NCI-H1092 (cell line): ENCODE measurements at places on chromosomes 7 and 10.

DNA sequence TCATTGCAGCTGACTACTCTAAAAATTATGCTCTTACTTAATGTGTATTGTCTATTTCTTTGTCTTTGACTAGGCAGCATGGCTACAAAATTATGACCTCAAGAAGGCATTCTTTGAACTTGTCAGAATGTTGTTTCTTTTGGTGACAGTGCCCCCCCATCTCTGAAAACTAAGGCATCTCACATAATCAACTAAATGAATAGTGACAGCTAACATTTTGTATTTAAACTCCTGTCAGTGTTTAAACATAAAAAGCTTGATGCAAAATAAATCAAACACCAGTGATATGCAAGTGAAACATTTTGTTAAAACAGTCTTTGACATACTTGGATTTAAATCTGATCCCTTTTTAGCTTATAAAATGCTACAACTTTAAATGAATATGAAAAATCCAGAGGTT lies 233.5 kb downstream of the FOXP2 start:
- DNase-seq = no peak

DNA sequence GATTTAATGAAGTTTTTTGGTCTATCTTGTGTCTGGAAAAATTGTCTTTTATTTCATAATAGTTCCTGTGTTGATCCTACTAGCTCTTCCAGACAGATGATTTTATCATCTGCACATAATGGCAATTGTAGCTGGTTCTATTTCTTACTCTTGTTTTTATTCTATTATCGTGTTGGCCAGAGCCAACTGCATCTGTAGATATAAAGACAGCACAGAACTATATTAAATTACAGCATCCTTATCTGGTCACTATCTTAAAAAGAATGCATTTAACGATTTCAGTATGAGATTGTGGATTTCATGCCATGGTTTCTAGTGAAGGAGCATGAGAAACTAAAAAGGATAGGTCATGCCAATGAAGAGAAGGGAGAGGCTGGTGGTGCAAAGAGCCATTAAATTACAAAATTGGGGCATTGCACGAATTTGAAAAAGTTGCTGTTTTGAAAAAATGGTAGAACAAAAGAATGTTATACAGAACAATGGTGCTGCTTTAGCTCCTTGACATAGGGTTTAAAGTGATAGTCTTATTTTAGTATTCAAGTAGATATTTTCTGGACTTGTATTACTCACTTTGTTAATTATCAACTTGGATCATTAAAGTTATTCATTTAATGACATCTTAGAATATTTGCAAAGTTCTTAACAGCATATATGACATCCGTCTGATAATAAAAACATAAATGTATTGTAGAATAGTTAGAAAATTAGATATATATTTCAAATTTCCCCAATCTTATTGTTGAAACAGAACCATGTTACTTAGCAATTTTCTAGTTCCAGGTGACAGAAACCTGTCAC lies 1250.3 kb downstream of the REEP3 start:
- no peak for DNase-seq

DNA sequence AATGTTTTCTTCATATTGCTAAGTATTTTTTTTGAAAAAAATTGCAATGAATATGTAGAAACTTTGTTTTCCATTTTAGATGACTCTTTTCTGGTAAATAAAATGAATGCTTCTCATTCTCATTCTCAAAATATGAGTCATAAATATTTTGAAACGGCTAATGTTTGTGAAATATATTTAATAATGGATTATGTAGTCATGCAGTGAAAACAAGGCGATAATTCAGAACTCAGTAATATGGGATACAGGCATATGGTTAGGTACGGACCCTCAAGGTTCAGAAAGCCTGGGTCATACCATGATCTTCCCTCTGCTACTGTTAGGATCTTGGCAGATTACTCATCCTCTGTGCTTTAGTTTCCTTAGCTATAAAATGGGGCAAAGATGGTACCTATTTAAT lies 46.2 kb upstream of the SLC39A12 start:
- no peak for DNase-seq

- DNase-seq = no peak
Measured at GRCh38 chr7:1505731-1506550, 1.8 kb upstream of the INTS1 start.

DNA sequence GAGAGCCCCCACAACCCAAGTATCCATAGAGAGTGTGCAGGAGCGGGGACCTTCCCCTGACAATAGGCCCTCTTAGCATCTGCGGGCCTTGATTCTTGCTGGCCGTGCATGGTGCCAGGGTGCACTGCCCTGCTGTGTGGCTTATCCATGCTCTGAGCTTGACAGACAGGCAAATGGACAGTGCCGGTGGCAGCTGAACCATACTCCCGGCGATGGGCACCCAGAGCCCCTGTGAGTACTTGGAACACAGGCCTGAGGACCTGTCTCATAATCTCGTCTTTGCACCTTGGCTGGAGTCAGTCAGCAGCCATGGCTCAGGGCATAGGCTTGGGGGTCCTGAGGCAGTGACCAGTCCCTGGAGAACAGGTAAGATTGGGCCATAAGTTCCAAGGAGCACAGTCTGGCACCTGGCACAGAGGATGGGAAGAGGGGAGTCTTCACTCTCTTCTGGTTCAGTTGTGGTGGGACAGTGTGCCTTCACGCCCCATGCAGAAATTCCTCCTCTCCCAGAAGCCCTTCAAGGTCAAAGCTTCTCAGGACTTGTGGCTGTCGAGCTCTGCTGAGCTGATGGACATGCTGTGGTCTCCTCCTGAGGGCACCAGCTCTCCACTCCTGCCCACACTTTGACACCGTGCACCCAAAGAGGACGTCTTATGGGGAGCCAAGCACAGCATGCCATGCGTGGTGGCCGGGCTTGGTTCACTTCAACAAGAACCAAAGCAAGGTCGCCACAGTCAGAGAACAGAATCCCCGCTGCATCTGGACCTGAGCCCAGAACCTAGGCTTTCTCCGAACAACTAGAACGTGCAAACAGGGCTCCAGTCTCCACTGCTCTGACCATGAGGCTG lies 59.4 kb upstream of the CAMK2B start:
- DNase-seq = no peak

- DNase-seq = no peak
Measured at GRCh38 chr10:78371136-78371535, 337.5 kb downstream of the RPS24 start.

DNA sequence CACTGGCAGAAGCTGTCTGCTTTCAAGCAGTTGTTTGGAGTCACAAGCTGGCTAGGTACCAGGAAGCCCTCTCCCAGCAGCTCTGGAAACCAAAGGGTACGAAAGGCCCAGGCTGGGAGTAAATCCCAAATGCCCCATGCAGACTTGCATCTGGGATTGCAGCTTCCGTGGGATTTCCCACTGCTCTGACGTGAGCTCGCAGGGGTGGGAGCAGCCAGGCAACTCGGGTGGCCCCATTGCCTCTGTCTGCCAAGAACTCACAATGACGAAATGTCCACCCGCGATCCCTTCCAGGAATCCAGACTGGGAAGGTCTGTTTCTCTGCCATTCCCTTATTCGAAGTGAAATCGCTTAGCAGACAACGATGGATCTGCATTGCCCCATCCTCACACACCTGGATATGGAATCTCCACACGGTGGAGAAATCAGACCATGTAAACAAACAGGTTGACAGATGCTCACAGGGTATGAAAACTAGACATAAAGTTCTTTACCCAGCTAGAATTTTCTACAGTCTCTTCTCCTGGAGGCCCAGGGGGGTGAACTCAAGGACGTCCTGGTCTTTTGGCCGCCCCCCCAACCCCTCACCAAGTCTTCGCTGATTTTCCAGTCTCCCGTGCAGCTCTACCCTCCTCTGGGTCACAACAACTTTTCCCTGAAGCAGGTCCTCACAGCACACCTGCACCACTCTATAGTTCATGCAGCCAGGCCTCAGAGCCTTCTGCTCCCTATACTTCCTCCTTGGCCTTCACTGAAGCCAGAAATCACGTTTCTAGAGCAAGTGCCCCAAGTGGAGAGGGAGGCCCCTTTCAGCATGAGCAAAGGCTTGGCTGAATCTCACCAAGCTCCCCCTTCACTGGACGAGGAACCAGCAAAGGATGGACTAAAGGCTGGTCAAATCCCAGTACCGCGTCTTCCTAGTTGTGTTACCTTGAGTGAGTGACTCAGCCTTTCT lies 20.0 kb downstream of the SH3PXD2A start:
- no peak for DNase-seq

DNA sequence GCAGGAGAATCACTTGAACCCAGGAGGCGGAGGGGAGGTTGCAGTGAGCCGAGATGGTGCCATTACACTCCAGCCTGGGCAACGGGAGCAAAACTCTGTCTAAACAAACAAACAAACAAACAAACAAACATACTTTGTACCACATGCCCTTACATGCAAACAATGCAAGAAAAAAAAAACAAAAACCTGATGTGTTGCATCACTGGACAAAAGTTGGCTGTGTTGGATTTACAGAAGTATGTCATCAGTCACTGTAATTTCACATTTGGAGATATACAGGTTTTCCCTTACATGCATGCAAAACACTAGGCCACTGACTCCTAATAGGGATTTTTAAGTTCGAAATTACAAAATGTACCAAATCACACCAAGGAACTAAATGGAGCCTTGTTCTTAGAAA lies 138.5 kb downstream of the SRPK2 start:
- no peak for DNase-seq

- DNase-seq = no peak
Measured at GRCh38 chr10:48603421-48604038, 1.3 kb downstream of the ARHGAP22 start.

GRCh38 chr10:110273474-110273873 lies 31.2 kb downstream of the SMNDC1 start:
- no peak for DNase-seq

DNA sequence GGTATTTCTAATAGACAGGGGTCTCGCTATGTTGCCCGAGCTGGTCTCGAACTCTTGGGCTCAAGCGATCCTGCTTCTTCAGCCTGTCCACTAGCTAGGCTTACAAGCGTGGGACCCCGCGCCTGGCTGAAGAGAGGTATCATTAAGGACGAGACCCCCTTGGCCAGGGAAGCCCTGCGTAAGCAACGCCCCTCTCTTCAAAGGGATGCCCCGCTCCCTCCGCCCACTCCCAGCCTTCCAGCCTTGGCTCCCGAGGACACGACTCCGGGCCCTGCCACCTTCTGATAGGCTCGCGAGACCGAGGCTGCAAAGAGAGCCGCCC lies 220 bp upstream of the ZKSCAN5 start:
- peak; percentile 99 for DNase-seq

DNA sequence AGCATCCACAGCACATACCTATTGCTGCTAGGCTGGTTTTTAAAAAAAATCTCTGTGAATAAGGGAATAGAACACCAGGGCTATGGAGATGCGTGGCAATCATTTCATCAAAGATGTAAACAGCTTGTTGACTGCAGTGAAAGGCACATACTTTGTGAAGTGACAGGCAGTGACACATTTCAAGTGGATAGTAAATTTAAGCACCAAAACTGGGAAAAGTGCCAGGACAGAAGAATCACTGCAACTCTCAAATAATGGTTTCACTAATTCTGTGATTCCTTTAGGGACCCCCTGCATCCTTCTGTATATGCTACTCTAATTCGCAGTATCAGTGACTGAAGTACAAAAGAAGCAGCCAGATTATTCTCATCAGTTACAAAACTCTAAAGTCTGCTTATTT lies 145.2 kb upstream of the KLF14 start:
- DNase-seq = no peak

DNA sequence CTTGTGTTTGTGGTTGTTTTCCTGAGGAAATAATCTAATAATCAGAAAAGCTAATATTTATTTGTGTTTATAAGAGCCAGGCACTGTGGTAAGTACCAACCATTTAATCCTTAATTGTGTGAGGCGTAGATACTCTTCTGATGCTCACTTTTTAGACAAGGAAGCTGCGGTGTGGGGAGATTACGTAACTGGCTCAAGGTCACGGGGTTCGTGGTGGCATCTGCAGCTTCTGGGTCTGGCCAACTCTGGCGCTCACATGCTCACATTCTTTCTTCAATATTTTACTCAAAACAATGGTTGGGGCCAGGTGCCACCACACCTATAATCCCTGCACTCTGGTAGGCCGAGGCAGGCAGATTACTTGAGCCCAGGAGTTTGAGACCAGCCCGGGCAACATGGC lies 77.6 kb downstream of the RALA start:
- no peak for DNase-seq

- no peak for DNase-seq
Measured at GRCh38 chr10:124253006-124253405, 159.6 kb upstream of the CHST15 start.

- DNase-seq = no peak
Measured at GRCh38 chr10:45380903-45381620, 7.0 kb downstream of the ALOX5 start.

GRCh38 chr7:129776362-129776722 lies 164.8 kb downstream of the NRF1 start:
- no peak for DNase-seq

GRCh38 chr10:75778665-75779064 lies 347.2 kb downstream of the LRMDA start:
- DNase-seq = no peak

DNA sequence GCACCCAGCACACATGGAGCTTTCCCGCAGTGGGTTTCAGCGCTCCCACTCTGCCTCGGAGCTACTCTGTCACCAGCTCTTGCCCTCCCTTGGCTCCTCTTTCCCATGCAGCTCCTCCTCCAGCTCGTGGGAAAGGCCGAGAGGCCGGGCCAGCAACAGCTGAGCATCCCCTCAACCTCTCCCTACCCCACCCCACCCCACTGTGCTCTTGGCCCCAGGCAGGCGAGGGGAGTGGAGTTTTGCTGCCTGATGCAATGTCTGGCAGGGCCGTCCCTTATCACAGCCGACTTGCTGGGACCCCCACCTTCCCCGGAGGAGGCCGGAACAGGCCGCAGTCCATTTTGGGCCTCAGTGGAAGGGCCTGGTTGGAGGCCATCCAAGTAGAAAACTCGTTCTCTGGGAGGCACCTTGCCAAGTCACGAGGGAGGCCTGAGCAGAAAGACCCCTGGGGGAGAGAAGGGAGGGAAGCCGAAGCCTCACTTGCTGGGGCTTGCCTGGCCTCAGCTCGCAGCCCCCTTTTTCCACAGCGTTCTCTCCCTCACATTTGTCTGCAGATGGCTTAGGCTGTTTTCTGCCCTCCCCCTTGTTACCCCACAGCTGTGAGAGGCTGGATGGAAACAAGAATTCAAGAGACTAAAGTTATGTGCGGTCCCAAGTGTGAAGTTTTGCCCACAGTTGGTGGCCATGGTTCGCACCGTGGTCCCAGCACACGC lies 35.3 kb downstream of the CHST3 start:
- DNase-seq = no peak

GRCh38 chr7:101905203-101905865 lies 87.9 kb downstream of the CUX1 start:
- DNase-seq = no peak

DNA sequence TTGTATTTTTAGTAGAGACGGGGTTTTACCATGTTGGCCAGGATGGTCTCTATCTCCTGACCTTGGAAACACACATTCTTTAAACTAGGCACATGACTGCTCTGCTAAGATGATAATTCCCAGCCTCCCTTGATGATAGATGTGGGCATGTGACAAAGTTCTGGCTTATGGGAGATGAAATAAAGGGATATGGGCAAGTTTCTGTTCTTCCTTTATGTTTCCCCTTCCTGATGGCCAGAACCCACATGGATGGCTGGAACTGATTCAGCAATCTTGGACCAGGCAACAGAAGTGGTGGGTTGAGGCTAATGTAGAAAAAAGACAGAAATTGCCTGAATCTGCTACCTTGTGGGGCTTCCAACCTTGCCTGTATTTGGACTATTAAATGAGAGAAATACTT lies 60.7 kb upstream of the NRP1 start:
- DNase-seq = no peak

- no peak for DNase-seq
Measured at GRCh38 chr7:131880078-131880477, 323.6 kb upstream of the PODXL start.

- DNase-seq = no peak
Measured at GRCh38 chr7:30684351-30684750, 2.1 kb upstream of the CRHR2 start.
